ENCODE measurements at places on chromosomes 6 and 20.

- H3K4me3 ChIP-seq = no peak overlapping the region
- H3K27me3 ChIP-seq = no peaks in the 10 kb centered on the region
- no peak overlapping the region for H3K27ac ChIP-seq
- peaks cover 21% of the 10 kb centered on the region for H3K4me1 ChIP-seq
- no peak for DNase-seq
These were observed 2.9 kb upstream of the RAET1E start for GRCh38 chr6:149900620-149901443.

- H3K4me1 ChIP-seq = no peaks in the 10 kb centered on the region
- peaks cover 5% of the 10 kb centered on the region for H3K27me3 ChIP-seq
- H3K27ac ChIP-seq = no peak overlapping the region
- no peaks in the 10 kb centered on the region for H3K36me3 ChIP-seq
- H3K4me3 ChIP-seq = no peak overlapping the region
These were observed 51.8 kb upstream of the SLCO4A1 start for GRCh38 chr20:62590309-62591121.

- H3K36me3 ChIP-seq = peaks cover 5% of the 10 kb centered on the region
- H3K27ac ChIP-seq = peak overlapping the region; percentile 36
- DNase-seq = no peak
- peak overlapping the region; percentile 76 for H3K4me3 ChIP-seq
These were observed 2.3 kb downstream of the KCNK15 start for GRCh38 chr20:44748005-44748370.

DNA sequence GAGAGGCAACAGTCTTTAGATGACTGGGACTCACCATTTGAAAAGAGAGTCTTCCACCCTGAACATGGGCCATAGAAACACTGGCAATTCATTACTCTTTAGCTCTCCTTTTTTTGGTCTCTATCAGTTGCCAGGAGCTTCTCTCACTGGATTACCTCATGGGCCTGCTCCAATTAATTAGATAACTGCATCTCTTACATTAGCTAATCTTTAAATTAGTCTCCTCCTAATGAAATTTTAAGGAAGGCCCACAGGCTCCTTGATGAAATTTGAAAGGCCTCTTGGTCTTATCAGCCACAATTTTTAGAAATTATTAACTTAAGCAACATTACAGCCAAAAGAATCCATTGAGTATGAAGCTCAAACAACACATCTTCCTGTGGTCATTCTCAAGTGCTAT, 184.4 kb downstream of the UNC5CL start:
- H3K4me1 ChIP-seq = peaks cover 4% of the 10 kb centered on the region
- no peak overlapping the region for H3K27ac ChIP-seq
- H3K27me3 ChIP-seq = no peaks in the 10 kb centered on the region

DNA sequence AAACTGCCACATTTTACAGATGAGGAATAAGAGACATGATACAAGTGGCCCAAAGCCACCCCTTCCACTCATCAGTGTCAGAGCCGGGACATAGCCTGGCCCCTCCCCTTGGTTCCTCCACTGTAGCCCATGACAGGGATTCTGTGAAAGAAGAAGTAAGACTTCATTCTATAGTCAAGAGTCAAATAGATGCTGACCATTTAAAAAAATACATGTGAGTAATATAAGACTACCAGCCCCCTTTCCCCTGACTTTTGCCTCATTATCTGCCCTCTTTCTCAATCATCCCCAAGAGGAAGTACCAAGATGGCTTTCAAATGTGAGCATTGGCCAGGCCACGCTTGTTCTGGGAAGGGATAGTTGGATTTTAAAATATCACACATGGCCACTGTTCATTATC, 57.8 kb upstream of the TAB2 start:
- H3K27me3 ChIP-seq = no peaks in the 10 kb centered on the region
- no peak for DNase-seq
- H3K36me3 ChIP-seq = no peaks in the 10 kb centered on the region
- H3K4me3 ChIP-seq = no peak overlapping the region
- H3K4me1 ChIP-seq = no peaks in the 10 kb centered on the region
- H3K27ac ChIP-seq = no peak overlapping the region

DNA sequence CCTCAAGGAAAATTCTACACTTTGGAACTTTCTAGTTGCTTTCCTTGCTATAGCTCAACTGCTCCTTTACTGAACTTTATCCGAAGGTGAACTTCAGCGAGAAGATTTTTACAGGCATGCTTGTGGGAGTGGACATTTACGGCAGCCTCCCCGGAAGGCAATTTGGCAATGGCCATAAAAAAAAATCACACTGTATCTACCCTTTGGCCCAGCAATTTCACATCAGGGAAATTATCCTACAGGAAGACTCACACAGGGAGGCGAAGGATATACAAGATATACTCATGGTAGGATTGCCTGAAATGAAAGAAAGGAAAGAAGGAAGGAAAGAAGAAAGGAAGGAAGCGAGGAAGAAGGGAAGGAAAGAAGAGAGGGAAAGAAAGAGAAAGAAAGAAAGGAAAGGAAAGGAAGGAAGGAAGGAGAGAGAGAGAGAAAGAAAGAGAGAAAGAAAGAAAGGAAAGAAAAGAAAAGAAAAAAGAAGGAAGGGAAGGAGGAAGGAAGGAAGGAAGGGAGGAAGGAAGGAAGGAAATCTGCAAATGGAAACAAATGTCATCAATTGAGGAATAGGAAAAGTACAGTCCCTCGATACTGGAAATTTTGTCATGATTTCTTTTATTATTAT, 25.7 kb downstream of the OVOL2 start:
- DNase-seq = no peak
- H3K4me1 ChIP-seq = no peaks in the 10 kb centered on the region
- no peak overlapping the region for H3K27ac ChIP-seq
- H3K4me3 ChIP-seq = no peak overlapping the region
- no peaks in the 10 kb centered on the region for H3K36me3 ChIP-seq
